ENCODE measurements at places on chromosomes 6 and 20.

DNA sequence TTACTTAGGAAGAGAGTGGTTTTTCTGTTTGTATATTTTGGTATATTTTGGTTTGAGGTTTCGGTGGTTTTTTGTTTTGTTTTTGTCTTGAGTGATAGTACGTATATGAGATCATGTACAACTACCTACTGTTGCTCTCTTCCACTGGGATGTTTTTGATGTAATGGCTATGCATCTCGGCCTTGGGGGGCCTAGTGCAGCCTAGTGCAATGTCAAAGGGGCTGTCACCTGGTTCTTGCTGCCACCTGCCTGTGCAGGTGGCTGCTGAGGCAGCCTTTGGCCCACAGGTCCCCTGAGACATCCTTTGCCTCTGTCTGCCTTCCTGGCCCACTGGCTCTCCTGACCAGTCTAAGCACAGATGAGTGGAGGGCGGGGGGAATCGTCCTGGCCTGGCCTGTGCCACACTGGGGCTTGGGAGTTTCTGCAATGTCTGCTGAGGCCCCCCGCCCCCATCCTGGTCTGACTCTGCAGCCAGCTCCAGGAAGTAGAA lies 546.6 kb downstream of the CD83 start:
- DNase-seq = no peak

GRCh38 chr6:42045538-42046460 lies 4.5 kb upstream of the TAF8 start:
- peak; percentile 73 for DNase-seq

- DNase-seq = no peak
Measured at GRCh38 chr20:8126841-8127378, 5.2 kb upstream of the PLCB1 start.

DNA sequence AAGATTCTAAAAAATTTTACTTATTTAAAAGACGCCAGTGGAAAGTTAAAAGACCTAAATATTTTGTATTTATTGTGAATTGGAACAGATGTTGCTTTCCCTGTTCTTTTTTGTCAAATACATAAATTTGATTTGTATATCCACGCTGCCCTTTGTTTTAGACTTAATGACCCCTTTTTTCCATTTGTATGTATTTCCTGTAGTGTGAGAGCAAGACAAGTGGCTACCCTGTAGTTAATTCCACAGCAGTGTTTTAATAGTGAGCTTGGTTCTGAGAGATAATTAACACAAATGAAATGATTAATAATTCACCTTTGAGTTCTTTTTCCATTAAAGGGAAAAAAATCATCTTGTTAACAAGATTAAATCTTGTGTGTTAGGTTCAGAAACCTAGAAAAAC lies 16.6 kb downstream of the SH3BGRL2 start:
- no peak for DNase-seq

- DNase-seq = no peak
Measured at GRCh38 chr20:44502968-44503367, 18.9 kb downstream of the SERINC3 start.

- DNase-seq = no peak
Measured at GRCh38 chr20:48407710-48408109, 420.1 kb downstream of the PREX1 start.

DNA sequence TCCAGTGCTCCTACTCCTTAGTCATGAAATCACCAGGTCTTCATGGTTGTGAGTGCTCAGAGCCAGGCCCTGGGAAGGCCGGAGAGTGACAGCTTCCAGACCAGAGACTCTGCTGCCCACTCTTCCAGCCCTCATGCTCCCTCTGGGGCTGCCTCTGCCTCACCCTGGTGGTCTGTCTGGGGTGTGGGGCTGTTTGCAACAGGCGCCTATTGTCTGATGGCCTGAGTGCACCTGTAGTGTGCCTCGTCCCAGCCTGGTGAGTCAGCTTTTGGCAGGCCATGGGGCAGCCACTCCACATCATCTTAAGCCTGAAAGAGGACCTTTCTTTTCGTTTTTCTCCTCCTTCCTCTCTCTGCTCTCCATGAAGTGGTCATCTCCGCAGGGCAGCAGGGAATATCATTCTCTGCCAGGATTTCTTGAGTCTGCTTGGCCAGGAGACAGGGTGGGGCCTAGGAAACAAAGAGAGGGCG lies 173.8 kb downstream of the VEGFA start:
- no peak for DNase-seq

DNA sequence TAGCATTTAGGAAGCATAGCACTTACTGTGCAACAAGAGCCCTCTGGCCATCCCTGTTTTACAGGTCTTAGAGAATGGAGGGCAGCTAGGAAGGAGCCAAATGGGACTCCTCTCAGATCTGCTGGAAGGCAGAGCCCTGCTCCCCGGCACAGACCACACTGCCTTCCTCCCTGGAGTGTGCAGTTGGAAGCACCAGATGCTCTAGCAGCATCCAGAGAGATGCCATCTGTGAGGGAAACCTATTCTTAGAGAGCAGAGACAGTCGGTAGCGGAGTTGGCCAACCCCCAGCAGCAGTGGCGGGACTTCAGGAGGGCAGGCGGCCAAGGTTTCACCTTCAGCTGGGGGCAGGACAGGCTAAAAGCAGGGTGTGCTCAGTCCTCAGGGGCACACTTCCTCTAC lies 16.7 kb upstream of the E2F1 start:
- DNase-seq = no peak

- peak; percentile 31 for DNase-seq
Measured at GRCh38 chr6:70884074-70884983, 72.5 kb downstream of the B3GAT2 start.

DNA sequence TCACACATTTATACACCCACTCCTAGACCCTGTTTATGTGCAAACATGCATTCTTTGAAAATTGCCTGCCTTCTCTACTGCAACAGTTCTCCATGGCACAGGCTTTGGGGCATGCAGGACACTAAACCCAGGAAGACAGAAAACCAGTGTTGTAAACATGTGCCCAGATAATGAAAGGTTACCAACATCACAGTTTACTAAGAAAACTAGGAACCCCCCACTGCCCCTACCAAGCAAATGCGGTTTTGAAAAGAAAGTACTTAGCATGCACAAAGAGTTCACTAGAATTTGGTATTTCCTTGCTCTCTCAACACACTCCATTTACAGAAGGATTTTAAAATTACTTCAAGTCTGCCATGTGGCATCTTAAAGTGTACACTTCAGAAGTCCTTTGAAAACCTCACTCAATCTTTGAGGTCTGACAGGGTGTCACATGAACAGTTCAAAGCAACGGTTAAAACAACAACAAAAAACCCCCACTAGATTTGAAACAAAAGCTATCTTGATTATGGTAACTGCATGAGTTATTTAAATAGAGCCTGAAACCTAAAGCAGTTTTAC lies 245.0 kb downstream of the GMPR start:
- no peak for DNase-seq

GRCh38 chr6:130982941-130983456 lies 80.0 kb downstream of the EPB41L2 start:
- no peak for DNase-seq

DNA sequence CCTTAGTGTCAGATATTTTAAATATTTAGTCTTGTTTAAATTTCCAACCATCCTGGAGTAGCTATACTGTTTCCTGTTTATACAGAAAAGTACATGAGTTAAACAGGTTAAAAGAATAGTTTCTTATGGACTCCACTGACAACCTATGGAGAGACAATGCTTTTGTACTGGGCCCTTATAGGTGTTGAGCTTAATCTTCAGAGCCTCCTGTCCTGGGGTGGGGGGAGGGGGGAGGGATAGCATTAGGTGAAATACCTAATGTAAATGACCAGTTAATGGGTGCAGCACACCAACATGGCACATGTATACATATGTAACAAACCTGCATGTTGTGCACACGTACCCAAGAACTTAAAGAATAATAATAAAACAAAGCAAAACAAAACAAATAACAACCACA lies 322.9 kb downstream of the GRIK2 start:
- DNase-seq = no peak

- DNase-seq = no peak
Measured at GRCh38 chr20:33858666-33859065, 47.5 kb downstream of the CHMP4B start.

DNA sequence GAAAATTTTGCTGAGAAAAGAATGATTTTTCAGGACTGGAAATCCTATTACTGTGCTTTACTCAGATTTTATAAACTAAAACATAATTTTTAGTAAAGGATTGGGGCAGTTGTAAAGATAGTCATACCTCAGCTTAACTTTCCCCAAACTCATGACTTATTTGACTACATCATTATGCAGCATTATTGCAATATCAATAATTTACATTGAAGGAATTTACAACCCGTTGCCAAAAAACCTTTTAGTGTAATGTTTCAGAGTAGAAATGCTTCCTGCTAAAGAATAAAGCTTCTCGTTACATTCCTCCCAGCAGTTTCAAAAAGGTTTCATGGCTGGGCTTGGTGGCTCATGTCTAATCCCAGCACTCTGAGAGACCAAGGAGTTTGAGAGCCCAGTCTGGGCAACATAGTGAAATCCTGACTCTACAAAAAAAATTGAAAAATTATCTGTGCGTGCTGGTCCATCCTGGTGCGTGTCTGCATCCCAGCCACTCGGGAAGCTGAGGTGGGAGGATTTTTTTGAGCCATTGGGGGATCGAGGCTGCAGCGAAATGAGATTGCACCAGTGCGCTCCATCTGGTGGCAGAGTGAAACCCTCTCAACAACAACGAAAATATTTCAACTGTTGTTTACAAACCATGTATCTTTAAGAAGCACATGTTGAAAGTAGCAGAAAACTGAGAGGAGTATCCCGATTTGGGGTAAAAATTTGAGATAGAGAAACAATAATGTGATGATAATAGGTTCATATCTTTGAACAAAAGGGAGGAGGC lies 4.4 kb downstream of the AMD1 start:
- DNase-seq = no peak

- DNase-seq = no peak
Measured at GRCh38 chr20:60200305-60200918, 242.2 kb downstream of the CDH26 start.

- DNase-seq = no peak
Measured at GRCh38 chr6:3357678-3358077, 98.9 kb downstream of the PSMG4 start.

GRCh38 chr6:46755865-46756264 lies 9.1 kb downstream of the ANKRD66 start:
- no peak for DNase-seq

DNA sequence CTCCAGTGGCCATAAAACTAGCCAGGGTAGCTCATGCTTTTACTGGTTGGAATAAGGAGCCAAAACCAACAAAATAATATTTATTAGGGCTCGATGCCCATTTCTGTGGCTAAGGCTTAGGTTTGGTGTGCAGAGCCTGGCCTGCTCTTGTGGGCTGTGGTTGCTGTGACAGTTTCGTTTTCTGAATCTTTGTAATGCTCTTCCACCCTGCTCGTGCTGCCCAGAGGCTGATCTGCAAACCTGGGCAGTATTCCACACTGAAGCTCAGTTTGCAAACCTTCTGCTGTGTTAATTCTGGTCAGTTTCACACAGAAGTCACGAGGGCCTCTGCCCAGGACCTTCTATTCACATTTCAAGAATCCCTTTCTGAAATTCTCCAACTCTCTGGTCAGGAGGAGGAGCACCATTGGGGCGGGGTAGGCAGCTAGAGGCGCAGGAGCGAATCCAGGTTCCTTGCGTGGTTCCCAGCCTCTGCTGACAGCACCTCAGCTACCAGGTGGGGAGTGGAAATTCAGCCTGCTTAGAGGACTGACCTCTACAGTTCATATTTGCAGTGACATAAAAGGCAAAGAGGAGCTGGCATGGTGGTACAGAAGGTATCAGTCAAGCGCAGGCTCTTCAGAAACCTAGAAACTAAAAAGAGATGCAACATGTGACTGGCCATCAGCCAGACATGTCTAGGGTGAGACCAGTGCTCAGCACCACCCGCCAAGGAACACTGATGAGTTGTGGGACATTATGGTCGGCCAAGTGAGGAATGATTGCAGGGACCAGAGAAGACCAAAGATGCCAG lies 14.3 kb upstream of the C20orf144 start:
- no peak for DNase-seq

GRCh38 chr6:106608080-106608668 lies 21.1 kb downstream of the RTN4IP1 start:
- no peak for DNase-seq

GRCh38 chr6:110944681-110945151 lies 13.8 kb upstream of the GTF3C6 start:
- DNase-seq = no peak

DNA sequence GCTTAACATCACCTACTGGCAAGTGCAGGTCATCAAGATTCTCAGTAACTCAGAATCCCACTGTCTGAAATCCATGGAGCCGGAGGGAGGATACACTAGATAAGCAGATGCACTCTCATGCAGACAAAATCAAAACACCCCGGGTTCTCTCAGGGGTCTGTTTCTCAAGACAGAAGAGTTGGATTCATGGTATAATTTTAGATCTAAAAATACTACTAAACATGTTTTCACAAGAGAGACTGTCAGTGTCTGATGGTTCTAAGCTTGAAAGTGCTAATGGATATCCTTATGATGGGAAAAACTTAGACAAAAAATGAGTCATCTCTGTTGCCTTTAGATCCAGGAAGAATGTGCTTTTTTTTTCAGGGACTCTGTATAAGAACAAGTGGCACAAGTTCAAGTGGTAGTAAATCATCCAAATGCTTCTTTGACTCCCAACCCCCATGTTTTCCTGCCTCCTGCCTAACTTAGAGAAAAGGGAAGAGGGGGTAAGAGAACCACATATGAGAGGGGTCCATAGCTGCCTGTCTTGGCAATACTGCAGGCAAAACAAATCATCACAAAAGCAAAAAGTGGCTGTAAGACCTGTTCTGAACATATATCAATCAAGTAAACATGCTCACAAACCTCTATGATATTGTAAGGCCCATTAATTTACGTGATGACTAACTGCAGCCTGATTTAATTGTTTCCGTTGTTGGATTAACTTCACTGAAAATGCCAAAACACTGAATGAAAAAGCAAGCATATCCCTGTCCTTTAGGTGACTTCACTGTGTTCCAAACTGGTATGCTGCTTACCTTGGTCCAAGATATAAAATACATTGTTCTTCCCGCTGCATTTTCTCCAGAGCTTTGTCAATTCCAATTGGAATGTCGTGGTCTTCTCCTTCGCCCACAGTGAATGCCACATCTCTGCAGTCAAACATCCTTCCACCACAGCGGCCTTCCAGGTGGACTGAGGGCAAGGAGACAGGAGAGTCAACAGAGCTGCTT lies 84.0 kb upstream of the TULP1 start:
- DNase-seq = no peak

- DNase-seq = no peak
Measured at GRCh38 chr6:126071000-126071647, 84.8 kb downstream of the TRMT11 start.

DNA sequence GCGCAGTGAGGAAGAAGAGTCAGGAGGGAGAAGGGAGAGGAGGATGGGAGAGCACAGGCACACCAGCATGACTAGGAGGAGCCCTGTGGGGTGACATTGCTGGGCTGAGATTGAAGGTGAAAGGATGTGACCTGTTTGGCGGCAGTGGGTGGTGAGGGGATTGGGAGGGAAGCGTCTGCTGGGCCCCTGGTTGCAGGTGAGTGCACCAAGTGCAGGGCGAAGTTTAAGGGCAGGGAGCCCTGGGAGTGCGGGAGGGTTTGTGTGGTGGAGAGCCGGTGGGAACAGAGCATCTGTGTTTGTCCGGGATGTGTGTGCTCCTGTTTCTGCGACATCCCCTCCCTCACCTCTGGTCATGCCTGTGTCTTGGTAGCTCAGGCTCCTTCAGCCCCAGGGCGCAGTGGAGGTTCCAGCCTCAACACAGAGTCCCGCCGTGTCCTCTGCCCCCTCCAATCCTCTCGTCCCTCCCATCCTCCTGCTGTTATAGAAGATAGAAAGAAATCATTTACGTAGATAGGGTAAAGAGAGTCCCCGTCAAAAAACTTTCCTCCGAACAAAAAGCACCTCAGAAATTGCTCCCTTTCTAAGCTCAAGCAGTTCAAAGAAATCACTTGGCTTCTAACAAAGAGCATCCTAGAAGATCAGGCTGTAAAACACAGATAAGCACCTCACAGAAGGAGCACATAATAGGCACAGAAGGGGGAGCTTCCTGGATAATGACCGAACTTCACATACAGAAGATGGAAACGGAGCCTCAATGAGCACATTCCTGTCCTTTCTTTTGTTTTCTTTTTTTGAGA lies 25.0 kb downstream of the ULBP1 start:
- no peak for DNase-seq
